Regular cardiac myocyte (primary cell): ENCODE measurements at places on chromosomes 7 and 10. TPM values are rescaled to one million over a fixed set of nuclear protein-coding genes. Genes with fewer than 3 reads are reported as not detected.

ANK3 gene
- 93.2 and 169 TPM in 2 replicates for total RNA-seq

FAM237B gene
- total RNA-seq, result under 0.01 TPM in 1 of 2 replicates, not detected in the other

ZNF239 gene
- total RNA-seq, result 7.0 and 12.1 TPM in 2 replicates

SLC18A2 gene
- not detected in 2 replicates for total RNA-seq

DLX6 gene
- total RNA-seq, result not detected in 2 replicates

WNT8B gene
- total RNA-seq, result not detected in 2 replicates

PPA1 gene
- total RNA-seq, result 193 and 244 TPM in 2 replicates

BCCIP gene
- total RNA-seq, result 38.3 and 106 TPM in 2 replicates

COL26A1 gene
- under 0.01 TPM in 1 of 2 replicates, not detected in the other for total RNA-seq

RBP3 gene
- not detected in 2 replicates for total RNA-seq

ANLN gene
- 12.4 and 118 TPM in 2 replicates for total RNA-seq

CNPY1 gene
- total RNA-seq, result not detected in 2 replicates

DGKB gene
- total RNA-seq, result 0.56 and 0.58 TPM in 2 replicates

TBL2 gene
- total RNA-seq, result 94.3 and 111 TPM in 2 replicates

TAF5 gene
- total RNA-seq, result 4.2 and 7.5 TPM in 2 replicates

MAT1A gene
- total RNA-seq, result not detected in 2 replicates

PRTFDC1 gene
- total RNA-seq, result 8.5 and 15.7 TPM in 2 replicates

STOX1 gene
- total RNA-seq, result under 0.01 and 0.19 TPM in 2 replicates

NPY4R2 gene
- total RNA-seq, result 0.19 and 0.28 TPM in 2 replicates

CPA2 gene
- not detected in 2 replicates for total RNA-seq

SH2D4B gene
- total RNA-seq, result under 0.01 TPM in 2 replicates

ARHGAP22 gene
- total RNA-seq, result 70.2 and 156 TPM in 2 replicates

CFAP46 gene
- under 0.01 and 0.19 TPM in 2 replicates for total RNA-seq

AEBP1 gene
- 31.2 and 34.1 TPM in 2 replicates for total RNA-seq

ANKRD30A gene
- not detected in 2 replicates for total RNA-seq

NOS3 gene
- total RNA-seq, result 1.1 and 5.8 TPM in 2 replicates

SLC29A3 gene
- total RNA-seq, result 0.96 and 1.7 TPM in 2 replicates

MRC1 gene
- total RNA-seq, result 0.19 and 0.28 TPM in 2 replicates

SYT15B gene
- total RNA-seq, result under 0.01 and 0.28 TPM in 2 replicates

ADCY1 gene
- total RNA-seq, result 0.19 and 0.56 TPM in 2 replicates

SERPINE1 gene
- 2,435 and 2,576 TPM in 2 replicates for total RNA-seq

SPDYE9 gene
- not detected in 2 replicates for total RNA-seq

MCM10 gene
- total RNA-seq, result 1.4 and 25.5 TPM in 2 replicates

INPP5A gene
- 37.8 and 43.4 TPM in 2 replicates for total RNA-seq

RAPGEF5 gene
- 11.7 and 267 TPM in 2 replicates for total RNA-seq

NKX2-3 gene
- total RNA-seq, result not detected in 2 replicates

GIMAP7 gene
- total RNA-seq, result under 0.01 and 0.19 TPM in 2 replicates

CYP26A1 gene
- total RNA-seq, result 0.19 TPM in 1 of 2 replicates, not detected in the other

KCND2 gene
- 2.1 and 10.1 TPM in 2 replicates for total RNA-seq

JCAD gene
- total RNA-seq, result 7.1 and 9.9 TPM in 2 replicates

RPEL1 gene
- under 0.01 and 0.19 TPM in 2 replicates for total RNA-seq

UBTD1 gene
- total RNA-seq, result 16.9 and 31.4 TPM in 2 replicates

ATOH7 gene
- total RNA-seq, result under 0.01 and 0.28 TPM in 2 replicates

GRID2IP gene
- under 0.01 TPM in 1 of 2 replicates, not detected in the other for total RNA-seq

TMEM178B gene
- total RNA-seq, result 0.38 and 2.3 TPM in 2 replicates

PRKCQ gene
- total RNA-seq, result under 0.01 TPM in 1 of 2 replicates, not detected in the other

LMOD2 gene
- total RNA-seq, result not detected in 2 replicates

ITIH2 gene
- not detected in 2 replicates for total RNA-seq

ITPRID1 gene
- total RNA-seq, result not detected in 2 replicates

ZNF853 gene
- total RNA-seq, result 0.19 and 0.28 TPM in 2 replicates

PDE6C gene
- total RNA-seq, result not detected in 2 replicates

HYAL4 gene
- total RNA-seq, result not detected in 2 replicates

ZC3HAV1 gene
- total RNA-seq, result 25.9 and 36.2 TPM in 2 replicates

HABP2 gene
- under 0.01 and 0.19 TPM in 2 replicates for total RNA-seq
